ENCODE measurements at places on chromosomes 2 and 18.

DNA sequence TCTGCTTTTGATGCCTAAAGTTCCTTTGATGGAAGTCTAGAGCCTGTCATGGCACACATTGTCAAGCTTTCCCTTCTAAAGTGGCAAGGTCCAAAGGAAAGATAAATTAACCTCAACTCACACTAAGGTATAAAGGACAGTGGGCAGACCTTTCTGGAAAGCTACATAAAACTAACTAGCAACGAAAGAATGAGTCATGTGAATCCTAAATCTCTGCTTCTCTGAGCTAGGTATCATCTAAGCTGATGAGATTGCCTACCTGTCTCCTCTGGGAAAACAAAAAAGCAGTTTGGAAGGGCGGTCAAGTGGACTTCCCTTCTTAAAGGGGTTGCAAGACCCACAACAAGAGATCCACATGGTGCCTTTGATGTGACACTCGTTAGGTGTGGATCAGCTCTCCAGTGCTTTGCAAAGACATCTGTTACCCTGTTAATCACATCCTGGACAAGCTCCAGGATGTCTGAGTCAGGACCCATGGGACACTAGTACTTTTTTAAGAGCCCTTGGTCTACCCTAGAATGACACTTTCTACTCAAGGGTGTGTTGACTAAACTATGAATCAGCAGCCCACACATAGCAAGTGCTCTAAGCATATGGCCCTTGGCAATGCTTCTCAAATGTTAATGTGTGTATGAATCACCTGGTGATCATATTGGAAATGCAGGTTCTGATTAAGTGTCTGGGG, 173.5 kb downstream of the ALK start:
- DNase-seq = peak; percentile 98

- no peak for DNase-seq
Measured at GRCh38 chr2:135130751-135131150, 78.7 kb downstream of the RAB3GAP1 start.

DNA sequence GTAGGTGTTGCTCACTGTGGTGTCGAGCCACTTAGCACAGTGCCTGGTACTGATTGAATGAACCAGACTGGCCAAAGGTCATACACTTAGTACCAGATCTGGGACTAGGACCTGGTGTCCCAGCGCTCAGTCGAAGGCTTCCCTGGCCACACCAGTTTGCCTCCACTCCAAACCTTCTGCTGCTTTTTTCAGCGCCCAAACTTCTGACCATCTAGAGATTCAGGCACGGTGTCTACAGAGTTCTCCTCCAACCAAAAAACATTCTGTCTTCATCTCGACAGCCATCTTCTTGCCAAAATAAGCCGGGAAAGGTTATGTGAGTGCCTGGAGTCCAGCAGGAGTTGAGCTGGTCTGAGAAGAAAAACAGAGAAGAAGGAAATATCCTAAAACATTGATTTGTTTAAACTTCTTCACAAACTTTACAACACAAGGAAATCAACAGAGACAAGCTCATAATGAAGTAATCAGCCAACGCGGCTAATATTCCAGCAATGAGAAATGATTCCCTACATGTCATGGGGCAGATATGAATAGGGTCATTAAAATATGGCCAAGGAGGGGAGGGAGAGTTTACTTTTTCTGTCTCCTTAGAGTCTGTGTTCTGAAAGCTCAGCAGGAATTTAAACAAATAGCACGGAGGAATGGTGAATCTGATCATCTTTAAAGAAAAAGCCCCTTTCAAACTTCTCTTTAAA, 2.3 kb upstream of the GLI2 start:
- DNase-seq = no peak

DNA sequence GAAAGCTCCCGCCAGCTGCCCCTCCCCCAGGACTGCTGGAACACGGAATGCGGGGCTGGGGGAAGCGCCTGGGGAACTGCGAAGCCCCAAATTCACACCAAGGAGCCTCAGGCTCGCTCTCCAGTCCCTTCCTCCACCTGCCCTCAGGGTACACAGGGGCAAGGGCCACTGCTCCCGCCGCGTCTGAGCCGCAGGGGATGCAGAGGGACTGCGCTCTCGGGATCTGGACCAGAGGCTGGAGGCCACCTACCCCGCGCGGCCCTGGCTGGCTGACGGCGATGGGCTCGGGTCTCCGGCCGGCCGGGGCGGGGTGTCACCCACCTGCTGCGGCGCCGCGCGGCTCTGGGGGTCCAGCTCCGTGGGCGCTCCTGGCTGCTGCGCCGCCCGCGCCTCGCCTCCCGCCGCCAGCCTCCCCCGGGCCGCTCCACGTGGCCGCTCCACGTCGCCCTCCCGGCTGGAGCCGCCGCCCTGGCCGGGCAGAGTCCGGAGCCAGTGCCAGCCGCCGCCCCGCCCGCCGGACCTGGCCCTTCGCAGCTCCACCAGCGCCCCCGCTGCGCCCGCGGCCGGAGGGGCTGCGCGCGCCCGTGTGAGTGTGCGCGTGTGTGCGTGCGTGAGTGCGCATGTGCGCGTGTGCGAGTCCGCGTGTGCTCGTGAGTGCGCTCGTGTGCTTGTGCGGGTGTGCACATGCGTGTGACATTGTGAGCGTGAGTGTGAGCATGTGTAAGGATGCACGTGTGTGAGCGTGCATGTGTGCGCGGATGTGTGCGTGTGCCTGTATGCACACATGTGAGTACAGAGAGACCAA, at the start of gene CGREF1:
Gene CGREF1 (minus strand): TSS at position 604 of the 805 bp plus-strand sequence. CDS start 14,762 bp downstream, outside the sequence.
- DNase-seq = no peak

DNA sequence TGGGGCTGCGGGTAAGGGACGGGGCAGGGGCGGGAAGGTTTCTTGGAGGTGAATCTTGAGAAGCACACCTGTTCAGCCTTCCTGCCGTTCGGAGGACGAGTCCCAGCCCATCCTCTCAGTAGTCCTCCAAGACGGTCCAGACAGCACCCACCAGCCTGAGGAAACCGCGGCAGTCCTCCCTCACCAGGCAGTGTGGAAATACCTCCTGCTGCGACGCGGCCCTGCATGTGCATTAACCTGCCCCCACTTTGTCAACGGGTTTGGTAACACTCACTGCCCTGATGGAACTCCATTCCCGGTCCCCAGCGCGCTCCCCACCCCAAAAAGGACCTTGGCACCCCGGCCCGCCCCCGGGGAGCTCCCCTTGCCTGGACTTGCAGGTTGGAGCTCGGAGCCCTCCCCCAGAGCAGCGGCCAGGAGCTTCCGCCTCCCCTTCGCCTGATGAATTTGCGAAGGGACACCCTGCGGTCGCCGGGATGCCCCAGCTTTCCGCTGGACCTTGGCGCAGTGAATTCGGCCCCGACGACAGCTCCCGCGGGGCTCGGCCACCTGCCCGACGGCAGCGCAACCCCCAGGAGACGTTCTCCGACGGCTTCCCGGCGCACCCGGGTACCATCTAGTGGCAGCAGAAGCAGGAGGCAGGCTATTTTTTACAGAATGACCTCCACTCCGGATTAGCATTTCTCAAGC, 31.5 kb downstream of the ACVR1C start:
- DNase-seq = peak; percentile 17

GRCh38 chr2:72576459-72576858, 249.4 kb downstream of the EXOC6B start:
- peak; percentile 42 for DNase-seq

DNA sequence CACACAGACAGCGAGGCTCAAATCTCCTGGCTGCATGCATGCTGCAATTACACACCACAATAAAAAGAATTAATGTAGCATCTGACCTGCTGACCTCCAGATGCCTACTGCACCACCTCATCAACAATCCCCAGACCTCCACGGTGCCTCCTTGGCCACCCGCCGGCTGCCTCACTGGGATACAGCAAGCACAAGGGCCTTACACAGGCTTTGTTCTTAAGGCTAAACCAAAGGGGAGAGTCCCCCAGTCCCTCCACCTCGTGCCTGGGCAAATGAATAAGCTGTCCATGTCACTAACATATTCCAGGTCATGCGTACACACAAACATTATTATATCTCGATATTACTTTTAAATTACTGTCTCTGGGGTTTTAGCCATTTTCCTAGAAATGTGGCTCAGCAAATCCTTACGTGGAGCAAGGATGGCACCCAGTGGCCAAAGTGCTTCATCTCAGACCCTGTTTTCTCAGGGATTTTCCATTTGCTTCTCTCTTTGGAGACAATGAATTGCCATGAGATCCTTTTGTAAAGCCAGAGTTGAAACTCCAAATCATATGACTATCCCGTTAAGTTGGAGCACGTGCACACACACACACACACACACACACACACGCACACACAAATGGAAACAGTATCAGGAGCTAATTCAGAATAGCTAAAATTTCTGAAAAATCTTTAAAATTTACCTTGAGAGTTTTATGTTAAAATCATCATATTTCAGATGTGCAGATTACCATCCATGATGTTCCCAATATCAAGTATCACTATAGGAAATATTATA, 313.8 kb downstream of the PDE11A start:
- peak; percentile 48 for DNase-seq

DNA sequence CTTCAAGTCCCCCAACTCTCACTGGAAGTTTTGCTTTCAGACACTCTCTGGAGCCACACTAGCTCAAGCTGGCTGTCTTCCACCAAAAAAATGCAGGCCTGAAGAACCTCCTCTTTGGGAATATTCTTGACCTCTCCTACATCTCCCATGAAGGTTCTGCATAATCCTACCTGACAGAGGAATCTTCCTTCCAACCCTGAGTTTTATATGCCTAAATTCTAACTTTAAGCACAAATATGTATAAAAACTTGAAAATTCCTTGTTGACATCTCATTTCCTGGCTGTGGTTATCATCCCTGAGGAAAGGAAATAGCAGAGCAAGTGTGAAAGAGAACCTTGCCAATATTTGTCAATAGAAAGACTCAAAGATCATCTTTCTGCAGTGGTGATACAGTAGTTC, 249.0 kb downstream of the LPIN1 start:
- peak; percentile 63 for DNase-seq

DNA sequence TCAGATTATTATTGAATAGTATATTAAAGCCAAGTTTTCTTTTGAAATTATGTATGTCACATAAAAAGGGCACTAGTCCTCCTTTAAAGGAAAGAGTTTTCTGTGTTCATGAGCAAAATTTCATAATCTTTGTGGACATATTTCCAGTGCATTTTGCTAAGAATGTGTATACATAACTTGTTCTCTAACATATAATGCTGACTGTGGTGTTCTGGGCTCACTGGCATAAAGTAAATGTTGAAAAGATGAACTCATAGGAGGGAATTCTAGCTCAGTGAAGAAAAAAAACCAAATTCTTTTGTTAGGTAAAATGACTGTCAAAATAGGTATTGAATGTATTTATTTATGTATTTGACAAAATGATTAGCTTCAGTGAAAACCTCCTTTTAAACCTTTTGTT, 6.2 kb downstream of the KCNJ13 start:
- no peak for DNase-seq

- DNase-seq = no peak
Measured at GRCh38 chr2:36967236-36967876, 1.0 kb upstream of the STRN start.

GRCh38 chr2:130354139-130354428, 1.8 kb upstream of the PTPN18 start:
- no peak for DNase-seq

GRCh38 chr2:39584283-39584965, 81.3 kb upstream of the TMEM178A start:
- DNase-seq = peak; percentile 74

DNA sequence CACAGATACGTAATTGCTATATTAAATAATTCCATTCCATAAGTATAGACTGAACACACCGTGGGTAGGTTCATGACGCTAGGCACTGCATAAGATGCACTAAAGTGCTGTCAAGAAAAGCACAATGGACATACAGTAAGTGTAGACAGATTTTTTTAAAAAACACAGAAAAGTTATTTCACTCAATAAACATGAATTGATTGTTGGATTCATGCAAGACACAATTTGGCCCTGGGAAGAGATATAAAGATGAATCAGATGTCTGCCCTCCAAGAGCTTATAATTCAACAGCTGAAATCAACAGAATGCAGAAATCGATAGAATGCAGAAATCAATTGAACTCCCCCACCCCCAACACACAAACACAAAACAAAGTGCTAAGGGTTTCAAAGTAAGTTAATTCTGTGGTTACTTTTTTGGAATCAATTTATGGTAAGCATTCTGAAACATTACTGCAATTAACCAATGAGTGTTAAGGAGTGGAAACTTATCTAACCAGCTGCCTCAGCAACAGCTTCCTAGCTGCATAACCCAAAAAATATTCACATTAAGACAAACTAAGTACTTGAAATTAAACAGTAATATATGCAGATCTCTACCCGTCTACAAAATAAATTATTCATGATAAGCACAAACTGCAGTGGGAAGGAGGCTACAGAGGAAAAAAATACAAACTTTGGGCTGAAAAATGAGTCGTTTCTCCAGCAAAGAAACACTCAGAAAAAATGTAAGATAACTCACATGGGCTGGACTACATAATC, 1.6 kb downstream of the NBAS start:
- no peak for DNase-seq

GRCh38 chr2:174877751-174878150, 113.5 kb upstream of the CHRNA1 start:
- DNase-seq = no peak

DNA sequence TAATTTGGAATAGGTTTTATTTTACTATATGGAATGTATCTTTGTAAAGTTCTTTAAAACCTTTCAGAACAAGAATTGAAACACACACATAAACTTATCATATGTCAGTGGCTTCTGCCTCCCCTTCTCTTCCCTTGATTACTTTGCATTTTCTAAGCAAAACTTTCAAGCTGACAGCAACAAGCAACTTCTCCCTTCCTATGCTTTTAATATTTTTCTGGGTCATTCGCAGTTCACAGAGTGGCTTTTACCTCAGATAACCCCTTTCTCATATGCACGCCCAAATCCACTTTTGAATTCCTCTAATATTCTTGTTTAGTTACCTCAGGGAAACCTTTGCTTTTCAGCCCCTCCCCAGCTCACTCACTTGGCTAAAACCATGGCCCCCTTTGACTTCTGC, 36.7 kb upstream of the CDC42EP3 start:
- no peak for DNase-seq

- DNase-seq = peak; percentile 51
Measured at GRCh38 chr2:54767921-54768320, 44.5 kb downstream of the EML6 start.

DNA sequence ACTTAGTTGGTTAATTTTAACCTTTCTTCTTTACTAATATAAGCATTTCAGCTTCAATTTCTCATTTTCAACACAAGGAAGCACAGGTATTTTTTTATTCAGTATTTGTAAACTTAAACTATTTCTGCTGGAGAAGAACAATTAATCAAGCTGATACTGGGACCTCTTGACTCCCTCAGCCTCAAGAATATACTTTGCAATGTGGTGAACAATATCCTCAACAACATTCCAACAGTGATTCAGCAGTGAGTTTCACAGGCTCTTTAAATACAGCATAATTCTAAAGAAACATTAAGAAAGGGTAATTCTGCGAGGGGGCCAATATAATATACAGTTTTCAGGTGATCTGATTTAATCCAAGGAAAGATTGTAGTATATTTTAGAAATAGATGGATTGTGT, 10.0 kb downstream of the RAPGEF4 start:
- peak; percentile 19 for DNase-seq
